Astrocyte (in vitro differentiated cells and primary cell): ENCODE measurements at places on chromosomes 6 and 20.
A peak's percentile ranks its signal among the peaks of the same experiment; 100 is the strongest.

- peak; percentile 64 for DNase-seq
Measured at GRCh38 chr6:13303668-13304017, 24.7 kb downstream of the TBC1D7 start.

DNA sequence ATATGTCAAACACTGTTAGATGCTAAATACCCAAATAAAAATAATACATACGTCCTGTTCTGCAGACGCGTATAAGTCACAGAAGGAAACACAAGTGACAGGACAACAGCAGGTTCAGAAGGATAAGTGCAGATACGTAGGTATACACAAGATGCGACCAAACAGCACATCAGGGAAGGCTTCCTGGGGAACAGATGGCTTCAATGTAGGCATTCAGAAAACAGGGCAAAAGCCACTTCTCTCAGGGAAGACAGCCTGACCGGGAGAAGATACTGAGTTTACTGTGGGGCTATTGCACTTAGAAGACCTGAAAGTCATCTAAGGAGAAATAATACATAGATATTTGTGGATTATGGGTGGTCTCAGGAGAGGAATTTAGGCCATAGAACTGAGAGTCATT is 1.9 kb downstream of the HLA-DPA1 start:
- DNase-seq = no peak

- no peak for DNase-seq
Measured at GRCh38 chr6:19795211-19795610, 42.0 kb upstream of the ID4 start.

DNA sequence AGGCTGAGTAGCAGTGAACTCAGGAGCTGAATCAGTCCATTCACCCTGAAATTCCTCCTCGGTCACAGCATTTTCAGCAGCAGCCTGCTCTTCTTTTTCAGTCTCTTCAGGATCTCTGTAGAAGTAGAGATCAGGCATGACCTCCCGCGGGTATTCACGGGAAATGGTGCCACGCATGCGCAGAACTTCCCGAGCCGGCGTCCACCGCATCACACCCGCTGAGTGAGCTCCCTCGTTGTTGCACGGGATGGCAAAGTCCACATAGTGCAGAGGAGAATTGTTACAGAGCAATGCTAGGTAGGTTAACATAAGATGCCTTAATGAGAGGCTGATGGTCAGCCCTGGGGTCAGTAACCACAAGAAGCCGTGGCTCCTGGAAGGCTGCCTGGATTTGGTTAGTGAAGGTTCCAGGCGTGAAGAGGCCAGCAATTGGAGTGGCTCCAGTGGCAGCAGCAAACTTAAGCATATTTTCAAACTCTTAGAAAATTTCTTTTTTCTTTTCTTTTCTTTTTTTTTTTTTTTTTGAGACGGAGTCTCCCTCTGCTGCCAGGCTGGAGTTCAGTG is 113.5 kb upstream of the HDAC2 start:
- DNase-seq = peak; percentile 72

DNA sequence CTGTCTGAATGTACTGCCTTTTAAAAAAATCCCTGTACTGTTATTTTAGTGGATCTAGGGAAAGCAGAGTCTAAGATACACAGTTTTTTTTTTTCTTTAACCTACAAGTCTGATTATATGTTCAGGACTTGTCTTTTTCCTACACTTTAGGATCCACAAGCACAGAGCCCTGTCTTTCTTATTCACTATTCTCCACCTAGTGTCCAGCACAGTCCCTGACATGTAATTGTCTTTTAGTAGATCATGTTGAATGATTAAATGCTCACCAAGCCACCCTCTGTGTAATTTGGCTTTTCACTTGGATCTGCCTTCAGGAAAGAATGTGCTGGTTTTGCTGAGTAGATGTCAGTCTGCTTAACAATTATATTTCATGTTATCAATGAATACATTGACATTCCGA is 35.8 kb upstream of the YWHAB start:
- no peak for DNase-seq

GRCh38 chr20:47165376-47165865 is 191.1 kb downstream of the ZMYND8 start:
- DNase-seq = no peak

DNA sequence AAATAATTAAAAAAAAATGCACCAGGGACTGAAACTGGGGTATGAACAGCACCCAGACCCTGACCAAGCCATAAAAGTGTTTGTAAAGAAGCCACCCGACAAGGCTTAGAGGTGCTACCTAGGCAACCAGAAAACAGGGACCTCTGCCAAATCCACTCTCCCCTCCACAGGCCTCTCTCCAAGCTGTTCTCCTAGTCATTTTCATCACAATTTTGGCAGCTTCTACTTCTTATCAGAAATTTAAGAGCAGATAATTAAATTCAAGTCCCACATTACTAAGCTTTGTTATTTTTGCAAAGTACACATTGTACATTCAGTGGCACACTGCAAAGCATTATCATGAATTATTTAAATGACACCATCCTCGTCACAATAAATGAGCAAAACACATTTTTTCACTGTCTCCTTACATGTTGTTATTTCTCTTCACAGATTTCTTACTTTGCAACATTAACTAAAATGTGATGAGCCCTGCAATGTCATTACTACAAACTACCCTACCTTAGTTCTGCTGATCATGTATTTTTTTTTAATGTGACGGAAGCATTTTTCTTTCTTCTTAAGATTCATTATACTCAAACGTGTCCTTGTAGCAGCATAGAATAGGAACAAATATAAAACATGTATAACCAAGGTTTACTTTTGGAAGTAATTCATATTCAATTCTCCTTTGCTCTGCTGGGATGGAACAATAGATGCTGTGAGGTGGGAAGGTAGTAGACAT is 38.1 kb downstream of the ECT2L start:
- DNase-seq = peak; percentile 46

DNA sequence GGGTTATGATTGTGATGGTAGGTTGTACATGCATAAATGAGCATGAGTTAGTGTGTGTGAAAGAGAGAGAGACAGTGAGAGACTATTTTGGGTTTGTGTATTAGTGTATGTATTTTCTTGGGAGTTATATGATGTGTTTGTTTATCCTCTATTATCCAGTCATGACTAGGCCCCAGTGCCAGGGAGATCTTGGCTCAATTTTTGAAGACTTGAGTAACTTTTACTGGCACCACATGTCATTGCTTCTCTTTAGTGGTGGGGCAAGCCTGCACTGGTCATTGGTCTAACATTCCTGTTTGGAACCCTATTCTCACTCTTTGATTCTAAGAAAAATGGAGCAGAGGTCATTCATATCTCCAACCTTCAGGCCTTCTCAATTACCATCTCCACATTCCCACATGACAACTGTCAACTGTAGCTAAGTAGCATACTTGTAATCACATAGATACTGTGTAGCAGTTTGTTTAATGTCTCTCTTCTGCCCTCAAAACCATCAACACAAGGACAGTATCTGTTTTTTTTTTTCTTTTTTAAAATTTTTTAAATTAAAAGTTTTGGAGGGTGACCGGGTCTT is 8.8 kb downstream of the L3MBTL1 start:
- DNase-seq = no peak

GRCh38 chr6:37319156-37319555 is 34.6 kb upstream of the RNF8 start:
- no peak for DNase-seq

DNA sequence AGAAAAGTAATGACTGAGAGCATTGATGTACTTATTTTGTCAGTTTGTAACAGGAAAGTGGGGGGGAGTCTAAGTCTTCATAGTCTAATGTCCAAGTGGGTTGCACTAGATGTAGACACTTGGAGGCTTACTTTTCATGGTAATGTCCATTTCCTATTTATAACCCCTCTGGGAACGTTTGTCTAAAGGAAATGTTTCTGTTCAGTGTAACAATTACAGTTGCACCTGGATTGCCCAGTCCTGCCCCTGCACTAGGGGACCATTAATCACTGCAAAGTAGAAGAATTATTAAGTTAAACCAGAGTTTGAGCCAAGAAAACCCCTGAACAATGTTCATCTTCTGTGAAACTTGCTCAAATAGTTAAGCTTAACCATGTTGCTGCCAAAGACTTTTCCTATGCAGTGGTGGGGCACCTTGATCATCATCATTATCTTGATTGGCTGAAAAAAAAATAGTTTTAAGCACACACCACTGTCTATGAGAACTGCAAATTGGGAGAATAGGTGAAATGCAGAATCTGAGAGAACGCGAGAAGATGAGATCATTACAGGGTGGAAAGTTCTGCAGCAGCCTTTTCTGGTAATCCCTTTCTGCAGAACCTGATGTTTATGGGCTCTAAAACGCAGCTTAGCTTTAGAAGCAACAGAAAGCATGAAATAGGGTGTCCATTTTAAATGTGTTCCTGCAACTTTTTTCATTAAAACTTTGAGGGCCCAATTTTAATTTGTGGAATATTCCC is 106.0 kb downstream of the ZNF217 start:
- no peak for DNase-seq

DNA sequence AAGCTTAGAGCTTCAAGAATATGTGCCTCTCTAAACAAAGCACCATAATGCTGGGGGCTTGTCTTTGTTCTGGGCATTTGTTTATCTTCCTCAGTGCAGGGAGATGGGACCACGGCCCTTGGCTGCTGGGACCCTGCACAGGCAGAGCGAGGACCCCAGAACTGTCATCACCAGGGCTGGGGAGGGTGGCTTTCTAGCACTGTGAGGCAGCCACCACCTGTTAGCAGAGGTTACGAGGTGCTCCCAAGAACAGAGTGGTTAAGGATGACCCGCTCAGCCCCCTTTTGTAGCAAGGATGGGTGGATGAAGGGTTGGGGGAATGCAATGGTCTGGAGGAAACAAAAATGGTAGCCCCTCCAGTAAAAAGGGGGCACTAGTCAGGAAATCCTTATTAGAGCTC is 34.9 kb downstream of the METTL24 start:
- DNase-seq = no peak

GRCh38 chr6:35178932-35179832 is 34.6 kb upstream of the SCUBE3 start:
- DNase-seq = no peak

DNA sequence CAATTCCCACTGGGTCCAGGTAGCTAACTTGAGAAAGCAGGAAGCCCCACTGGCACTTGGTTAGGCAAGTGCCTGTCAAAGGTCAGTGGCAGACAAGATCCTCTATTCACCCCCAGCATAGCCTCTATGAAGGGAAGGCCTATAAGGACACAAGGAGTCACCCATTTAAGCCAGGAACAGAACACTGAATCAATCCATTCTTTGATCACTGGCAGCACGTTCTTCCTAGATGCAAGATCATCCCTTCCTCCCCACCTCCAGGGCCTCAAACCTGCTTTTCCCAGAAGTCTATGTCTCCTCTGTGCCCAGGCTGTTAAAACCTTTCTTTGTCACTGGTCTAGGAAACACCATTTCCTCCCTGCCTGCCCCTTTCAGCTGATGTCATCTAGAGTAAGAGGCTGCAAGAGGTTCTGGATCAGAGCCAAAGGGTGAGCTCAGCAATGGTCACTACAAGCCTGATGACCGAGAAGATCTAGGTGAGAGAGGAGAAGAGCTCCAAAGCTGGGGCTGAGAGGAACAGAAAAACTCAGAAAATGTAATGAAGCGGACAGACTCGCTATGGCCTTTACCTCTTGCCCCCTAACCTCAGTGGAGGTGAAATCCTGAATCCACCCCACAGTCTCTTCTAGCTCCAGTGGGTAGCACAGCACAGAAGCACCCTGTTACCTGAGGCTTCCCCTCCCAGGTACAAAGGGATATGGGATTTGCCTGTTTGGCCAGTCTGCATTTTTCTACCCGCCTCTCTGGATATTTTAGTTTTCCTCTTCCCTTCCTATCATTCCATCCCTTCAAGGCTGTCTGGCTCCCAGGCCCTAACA is 1.8 kb downstream of the GTPBP2 start:
- peak; percentile 92 for DNase-seq

- no peak for DNase-seq
Measured at GRCh38 chr20:38723848-38724625, at the start of gene SLC32A1. Gene SLC32A1, plus strand, starts transcription at chr20:38724486. Its CDS starts 239 bp downstream, at chr20:38724725.
